ENCODE measurements at places on chromosomes 13 and 19.
A peak's percentile ranks its signal among the peaks of the same experiment; 100 is the strongest.

GRCh38 chr13:31107109-31107508, 54.6 kb downstream of the HSPH1 start:
- no peak for DNase-seq

DNA sequence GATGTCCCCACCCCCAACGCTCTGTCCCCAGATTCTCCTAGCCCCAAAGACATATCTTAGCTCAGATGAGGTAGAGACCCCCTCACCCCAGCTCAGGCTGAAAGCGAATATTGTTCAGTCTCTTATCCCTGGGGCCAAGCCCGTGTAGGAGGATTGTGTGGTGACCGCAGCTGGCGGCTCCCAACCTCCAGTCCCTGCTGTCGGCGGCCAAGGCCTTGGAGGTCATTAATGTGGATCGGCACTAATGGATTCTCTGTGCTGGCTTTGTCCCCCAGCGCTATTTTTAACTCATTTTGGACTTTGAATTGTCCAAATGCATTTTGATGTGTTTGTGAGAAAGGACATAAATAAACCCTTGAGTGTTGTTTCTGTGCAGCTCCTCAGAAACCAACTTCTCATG, 124.2 kb downstream of the UQCRFS1 start:
- no peak for DNase-seq

DNA sequence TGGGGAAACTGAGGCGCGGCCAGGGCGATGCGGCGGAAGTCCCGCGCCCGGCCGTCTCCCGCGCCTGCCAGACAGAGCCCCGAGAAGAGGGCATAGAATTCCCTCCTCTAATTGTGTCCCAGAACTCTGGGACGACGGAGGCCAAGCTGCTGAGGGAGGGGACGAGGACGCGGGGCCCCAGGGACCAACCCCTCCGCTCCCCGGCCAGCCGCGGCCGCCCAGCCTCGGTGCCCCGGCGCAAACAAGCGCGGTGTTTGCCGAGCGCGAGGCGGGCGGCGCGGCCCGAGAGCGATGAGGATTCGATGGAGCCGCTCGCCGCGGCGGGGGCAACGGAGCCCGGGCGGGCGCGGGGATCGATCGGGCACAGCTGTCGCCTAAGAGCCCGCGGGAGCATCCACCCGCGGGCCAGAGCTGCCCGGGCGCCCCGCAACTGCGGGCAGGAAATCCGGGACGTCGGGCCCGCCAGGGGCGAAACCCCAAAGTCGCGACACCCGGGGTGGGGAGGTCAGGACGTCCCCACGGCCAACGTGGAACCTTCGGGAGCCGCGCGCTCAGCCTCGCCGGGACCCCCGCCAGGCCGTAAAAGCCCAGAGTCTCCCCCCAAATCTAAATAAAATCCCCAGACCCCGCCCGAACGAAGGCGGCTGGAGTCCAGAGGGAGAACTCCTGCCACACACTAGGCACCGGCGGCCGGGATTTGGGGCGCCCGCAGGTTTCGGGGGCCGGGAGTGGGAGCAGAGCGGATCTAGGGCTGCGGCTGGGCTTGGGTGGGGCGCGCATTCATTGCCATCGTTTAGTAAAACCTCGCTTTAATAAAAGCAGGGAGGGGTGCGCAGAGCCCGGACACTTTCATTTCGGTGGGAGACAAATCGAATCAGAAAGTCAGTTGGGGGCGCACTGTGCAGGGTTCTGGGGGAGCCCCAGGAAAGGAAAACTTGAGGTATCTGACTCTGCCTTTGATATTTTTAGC, 3.6 kb upstream of the ONECUT3 start:
- no peak for DNase-seq

- DNase-seq, result no peak
Measured at GRCh38 chr13:46202188-46202795, 9.4 kb upstream of the LRRC63 start.

DNA sequence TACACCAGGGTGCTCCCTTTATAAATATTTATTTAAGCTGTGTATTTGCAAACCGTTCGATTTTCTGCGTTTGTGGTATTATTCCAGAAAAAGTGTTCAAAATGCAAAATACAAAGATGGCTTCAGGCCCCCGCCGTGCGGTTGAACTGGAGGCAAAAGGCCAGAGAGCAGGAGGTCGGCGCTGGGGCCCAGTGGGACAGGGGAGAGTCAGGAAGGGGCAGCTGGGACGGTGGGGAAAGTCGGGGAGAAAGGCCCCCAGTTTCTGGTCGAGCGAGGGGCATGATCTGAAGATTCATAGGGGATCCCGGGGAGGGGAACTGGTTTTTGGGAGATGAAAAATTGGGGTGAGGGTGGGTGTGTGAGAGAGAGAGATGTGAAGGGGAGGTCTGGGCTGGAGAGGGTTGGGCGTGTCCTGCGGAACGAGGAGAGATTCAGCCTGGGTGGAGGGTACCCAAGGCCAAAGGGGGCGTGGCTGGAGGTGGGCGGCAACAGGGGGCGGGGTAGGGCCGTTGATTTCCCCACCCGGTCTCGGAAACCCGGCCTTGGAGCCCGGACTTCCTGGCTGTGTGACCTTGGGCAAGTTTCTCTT, 678 bp downstream of the ISOC2 start:
- peak; percentile 87 for DNase-seq

DNA sequence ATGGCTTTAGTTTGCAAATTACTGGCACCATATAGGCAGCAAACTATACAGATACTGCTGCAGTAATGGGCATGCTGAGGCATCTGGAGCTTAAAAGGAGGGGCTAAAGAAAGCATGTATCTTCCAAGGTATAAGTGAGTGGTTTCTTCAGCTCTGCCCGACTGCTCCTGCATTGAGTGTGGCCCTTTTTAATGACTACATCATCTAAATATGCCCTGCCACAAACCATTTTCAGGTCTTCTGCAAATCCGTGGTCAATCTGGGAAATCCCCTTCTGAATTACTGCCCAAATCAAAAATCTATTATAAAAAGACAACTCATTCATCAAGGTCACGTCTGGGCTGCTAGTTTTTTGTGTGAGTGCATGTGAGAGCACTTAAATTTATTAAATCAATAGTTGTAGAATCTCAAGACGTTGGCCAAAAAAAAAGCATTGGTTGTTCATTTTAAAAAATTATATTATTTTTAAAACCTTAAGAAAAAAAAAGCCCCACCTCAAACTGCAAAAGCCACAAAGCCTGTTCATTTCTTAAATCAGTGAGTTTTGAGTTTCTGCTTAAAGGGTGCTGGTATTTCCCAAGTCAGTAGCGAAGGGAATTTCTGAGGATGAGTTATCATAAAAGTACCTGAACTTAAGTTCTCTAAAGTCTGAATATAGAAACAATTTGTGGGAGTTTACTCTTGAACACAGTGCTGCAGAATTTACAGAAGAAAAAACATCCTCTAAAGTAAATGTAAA, 16.3 kb downstream of the LCP1 start:
- DNase-seq, result no peak

GRCh38 chr13:72383646-72384045, 343.8 kb downstream of the MZT1 start:
- no peak for DNase-seq

- no peak for DNase-seq
Measured at GRCh38 chr13:112844879-112845278, 124.1 kb upstream of the MCF2L start.

GRCh38 chr13:45015300-45015699, 26.0 kb downstream of the GPALPP1 start:
- no peak for DNase-seq

GRCh38 chr19:5711713-5712161, 8.2 kb downstream of the LONP1 start:
- DNase-seq, result no peak

DNA sequence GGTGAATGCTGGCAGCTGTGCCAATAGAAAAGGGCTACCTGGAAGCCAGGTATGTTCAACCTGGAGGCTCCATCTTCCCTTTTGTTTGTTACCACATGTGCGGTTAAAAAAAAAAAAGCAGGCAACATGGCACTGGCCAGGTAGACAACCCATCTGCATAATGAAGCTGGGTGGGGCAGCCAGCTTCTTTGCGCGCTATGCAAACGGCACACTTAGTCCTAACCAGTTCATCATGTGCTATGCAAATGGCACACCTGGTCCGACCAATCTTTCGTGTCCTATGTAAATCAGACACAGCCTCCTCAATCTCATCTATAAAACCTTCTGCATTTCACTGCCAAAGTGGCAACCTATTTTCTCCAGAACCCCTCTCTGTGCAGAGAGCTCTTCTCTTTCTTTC, 11.3 kb upstream of the IGSF23 start:
- DNase-seq, result no peak

- DNase-seq, result peak; percentile 58
Measured at GRCh38 chr19:45164577-45165335, 4.0 kb upstream of the NKPD1 start.

DNA sequence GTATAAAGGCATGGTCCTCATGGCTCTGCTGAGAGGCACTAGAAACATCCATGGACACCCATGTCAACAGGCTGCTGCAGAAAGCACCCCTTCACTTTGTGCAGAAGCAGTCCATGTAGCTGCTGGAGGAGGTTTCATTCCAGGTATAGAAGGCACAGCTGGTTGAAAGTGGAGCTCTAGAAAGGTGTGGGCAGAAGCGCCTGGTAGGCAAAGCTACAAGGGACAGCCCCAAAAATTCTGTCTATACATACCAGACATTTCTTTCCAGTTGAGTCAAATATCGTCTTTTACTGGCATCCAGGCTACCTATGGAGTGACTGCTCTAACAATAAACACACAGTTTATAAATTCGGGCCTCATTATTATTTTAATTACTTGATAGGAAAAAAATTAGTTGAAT, 129.3 kb downstream of the ENOX1 start:
- no peak for DNase-seq
